ENCODE measurements at places on chromosomes 7 and 10.
A peak's percentile ranks its signal among the peaks of the same experiment; 100 is the strongest.

- DNase-seq, result no peak
Observed at GRCh38 chr10:14179251-14179650, 151.5 kb downstream of the FRMD4A start.

DNA sequence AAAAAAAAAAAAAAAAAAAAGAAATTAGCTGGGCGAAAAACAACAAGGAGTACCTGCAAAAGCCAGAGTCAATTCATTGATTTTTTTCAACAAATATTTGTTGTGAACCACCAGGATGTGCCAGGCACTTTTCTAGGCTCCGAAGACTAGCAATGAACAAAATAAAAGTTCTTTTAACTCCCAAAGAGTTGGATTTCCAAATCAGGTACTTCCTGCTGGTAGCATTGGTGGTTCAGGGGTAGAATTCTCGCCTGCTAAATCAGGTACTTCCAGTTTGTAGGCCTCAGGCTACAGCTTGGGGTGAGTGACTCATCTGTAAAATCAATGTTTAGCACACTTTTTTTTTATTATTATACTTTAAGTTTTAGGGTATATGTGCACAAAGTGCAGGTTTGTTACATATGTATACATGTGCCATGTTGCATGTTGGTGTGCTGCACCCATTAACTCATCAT lies 10.9 kb downstream of the PPA1 start:
- no peak for DNase-seq

- no peak for DNase-seq
Observed at GRCh38 chr7:107742678-107743566, 1.0 kb upstream of the CBLL1 start.

DNA sequence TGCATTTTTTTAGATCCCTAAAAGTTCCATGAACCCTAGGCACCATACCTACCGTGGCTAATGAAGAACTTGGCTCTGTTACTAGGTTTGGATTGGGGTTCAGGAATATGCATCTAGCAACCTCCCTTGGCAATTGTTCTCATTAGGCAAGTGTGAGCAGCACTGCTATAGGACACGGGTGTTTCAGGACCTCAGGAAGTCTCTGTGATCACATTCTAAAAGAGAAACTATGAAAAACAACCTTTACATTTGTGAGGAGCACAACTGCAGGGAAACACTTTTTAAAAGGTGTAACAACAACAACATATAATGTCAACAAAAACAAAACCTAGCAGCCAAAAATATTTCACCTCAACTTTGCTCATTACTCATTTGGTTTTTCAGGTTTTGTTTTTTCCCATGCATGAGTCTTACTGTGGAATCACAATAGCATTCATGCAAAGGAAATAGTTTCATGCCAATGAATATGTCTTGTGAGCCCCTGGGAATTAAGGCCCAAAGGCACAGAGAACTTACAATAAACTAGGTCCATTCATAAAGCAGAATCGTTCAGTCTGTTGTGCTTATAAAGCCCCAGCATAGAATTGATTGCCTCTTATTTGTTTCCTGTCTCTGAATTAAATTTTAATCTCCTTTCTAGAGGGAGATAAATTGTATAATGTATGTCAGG lies 255.7 kb upstream of the DGKB start:
- DNase-seq, result no peak

- no peak for DNase-seq
Observed at GRCh38 chr7:156920076-156920475, 27.1 kb upstream of the LMBR1 start.

DNA sequence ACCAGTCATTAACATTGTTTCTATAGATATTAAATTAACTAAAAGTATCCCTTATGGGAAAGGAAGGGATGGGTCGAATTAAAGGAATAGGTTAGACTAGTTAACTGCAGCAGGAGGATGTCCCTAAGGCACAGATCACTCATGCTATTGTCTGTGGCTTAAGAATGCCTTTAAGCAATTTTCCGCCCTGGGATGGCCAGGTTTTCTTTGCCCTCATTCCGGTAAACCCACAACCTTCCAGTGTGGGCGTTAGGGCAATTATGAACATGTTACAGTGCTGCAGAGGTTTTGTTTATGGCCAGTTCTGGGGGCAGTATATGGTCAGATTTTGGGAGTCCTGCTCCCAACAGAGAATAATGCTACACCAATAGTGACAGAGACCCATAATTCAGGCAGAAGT lies 139.3 kb upstream of the CDK13 start:
- DNase-seq, result no peak

GRCh38 chr10:86585037-86585929 lies 63.7 kb upstream of the WAPL start:
- DNase-seq, result peak; percentile 70

DNA sequence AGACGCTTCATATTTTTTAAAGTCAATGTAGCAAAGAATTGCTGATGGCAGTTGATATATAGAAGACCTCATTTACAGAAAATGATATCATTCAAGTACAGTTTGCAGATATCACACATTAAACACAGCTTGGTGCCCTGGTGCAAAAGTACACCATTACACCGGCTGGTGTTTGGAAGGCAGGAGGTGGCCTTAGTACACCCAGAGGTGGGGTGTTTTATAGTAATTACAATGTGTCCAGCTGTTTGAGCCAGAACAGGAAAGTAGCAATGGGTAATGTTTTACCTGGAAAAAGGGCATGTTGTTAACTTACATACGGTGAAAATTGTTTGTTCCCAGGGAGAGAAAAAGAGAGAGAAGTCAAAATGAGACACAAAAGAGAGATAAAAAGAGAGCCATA lies 103.0 kb upstream of the YAE1 start:
- DNase-seq, result no peak

DNA sequence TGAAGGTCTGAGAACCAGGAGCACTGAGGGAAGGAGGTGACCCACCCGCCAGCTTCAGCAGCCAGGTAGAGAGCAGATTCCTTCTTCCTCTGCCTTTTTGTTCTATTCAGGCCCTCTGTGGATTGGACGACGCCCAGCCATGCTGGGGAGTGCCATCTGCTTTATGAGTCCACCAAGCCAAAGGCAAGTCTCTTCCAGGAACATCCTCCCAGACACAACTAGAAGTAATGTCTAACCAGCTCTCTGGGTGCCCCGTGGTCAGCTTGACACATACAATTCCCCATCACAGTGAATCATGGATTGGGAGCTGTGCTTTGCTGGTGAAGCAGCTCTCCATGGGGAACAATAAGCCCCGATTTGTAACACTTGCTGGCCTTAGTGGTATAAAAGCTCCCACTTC lies 125.2 kb downstream of the CCDC3 start:
- no peak for DNase-seq

DNA sequence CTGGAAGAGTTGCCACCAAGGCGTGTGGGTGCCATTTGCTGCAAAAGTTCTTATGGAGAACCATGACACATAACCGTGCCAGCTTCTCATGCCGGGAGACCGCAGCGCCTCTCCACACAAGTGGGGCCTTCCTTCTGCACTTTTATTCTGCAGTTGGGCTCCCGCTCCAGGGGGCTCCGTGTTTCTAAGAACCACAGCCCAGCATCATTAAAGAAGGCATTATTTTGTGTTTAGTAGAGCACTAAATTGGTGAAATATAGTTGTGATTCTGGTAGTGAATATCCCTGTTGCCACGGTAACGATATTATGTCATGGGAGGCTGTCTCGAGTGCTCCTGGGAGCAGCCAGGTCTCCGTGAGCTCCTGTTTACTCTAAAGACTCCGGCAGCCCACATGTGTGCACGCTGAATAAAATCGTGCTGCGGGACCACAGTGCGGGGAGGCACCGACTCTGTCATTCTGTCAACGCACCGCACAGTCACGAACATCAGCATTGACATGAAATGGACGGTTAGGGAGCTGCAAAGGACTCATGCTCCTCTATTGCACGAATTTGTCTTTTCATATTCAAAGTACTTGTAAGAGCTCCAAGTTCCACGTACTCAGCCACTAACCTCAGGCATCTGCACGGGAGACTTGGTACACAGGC lies 68.8 kb upstream of the PITRM1 start:
- DNase-seq, result no peak

GRCh38 chr10:69091143-69091651 lies 3.3 kb downstream of the SRGN start:
- DNase-seq, result no peak

GRCh38 chr10:15784662-15785300 lies 65.1 kb upstream of the ITGA8 start:
- DNase-seq, result no peak

GRCh38 chr7:127652333-127653248 lies 597 bp downstream of the SND1 start:
- DNase-seq, result no peak

GRCh38 chr7:2452074-2452507 lies 24.1 kb downstream of the GRIFIN start:
- DNase-seq, result no peak

DNA sequence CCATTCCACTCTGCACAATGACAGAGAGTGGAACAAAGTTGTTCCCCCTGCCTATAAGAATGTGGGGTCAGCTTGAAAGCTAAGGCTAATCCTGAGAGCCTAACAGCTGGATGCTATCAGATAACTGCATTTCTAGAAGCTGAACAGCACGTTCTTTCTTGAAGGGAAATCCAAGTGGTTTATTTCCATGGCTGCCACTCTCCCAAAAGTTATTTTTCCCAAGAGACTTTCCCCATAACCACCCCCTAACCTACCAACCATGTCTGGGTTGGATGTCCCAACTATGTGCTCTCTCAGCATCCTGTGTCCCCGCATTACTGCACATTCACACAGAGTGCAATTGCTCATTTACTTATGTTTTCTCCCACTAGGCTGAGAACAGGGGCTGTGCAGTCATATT lies 140.7 kb upstream of the ANKRD1 start:
- no peak for DNase-seq

DNA sequence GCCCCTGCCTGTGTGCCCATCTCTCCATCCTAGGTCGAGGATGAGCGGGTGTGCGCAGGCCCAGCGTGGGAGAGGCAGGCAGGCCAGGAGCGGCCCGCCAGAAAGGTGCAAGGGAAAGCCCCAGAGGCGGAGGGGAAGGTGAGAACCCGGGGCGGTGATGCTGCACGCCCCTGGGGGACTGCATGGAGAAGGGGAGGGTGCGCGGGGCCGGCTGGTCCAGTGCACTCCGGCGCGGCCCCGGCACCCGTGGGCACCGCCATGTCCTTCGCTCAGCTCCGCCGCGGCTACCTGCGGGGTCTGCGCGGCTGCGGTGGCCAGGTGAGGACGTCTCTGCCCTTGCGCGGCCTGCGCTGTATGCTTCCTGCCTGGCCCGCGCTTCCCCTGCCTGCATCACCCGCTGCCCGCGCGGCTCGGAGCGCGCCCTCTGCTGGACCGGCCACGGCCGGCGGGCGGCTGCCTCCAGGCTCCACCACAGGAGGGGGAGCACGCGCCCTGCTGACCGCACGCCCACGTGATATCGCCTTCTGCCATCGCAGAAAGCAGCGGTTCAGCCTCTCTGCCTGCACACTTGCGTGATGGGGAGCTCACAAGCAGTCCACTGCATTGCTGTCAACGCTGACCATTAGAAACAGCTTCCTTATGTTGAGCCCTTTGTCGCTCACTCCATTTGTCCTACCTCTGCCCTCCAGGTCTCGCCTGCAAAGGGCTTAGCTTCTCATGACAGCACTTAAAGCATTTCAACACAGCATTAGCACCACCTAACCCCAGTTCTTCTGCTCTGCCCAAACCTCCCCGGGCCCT lies 73.9 kb downstream of the CXCL12 start:
- peak; percentile 66 for DNase-seq

DNA sequence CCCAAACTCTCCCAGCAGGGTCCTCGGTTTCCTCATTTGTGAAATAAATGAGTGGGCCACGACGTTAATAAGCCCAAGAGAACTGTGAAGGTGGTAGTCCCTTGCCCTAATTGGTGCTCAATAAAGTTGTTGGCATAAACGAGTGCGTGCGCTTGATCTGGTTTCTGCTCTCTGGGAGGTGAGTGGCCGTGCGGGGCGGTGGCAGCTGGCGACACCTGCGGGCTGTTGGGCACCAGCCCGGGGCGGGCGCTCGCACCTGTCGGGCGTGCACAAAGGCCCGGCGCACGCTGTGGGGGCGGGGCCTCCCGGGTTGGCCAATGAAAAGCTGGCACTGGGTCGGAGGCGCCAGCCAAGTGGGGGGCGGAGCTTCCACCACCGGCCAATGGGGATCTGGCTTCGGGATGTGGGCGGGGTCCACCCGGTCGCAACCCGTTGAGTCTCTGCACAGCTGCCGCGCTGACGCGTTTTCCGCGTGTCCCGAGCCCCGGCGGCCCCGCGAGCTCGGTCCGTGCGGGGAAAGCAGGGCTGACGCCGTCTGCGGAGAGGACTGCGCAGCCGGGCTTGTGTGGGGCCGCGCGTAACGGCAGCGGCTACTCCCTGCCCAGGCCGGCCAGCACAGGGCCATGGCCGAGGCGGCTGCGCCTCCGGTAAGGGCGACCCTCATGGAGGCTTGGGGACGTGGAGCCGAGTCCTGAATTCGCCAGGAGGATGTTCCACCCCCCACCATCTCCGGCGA lies 23.0 kb downstream of the ZNF783 start:
- peak; percentile 97 for DNase-seq

GRCh38 chr10:132589681-132590080 lies 52.1 kb downstream of the INPP5A start:
- DNase-seq, result no peak

DNA sequence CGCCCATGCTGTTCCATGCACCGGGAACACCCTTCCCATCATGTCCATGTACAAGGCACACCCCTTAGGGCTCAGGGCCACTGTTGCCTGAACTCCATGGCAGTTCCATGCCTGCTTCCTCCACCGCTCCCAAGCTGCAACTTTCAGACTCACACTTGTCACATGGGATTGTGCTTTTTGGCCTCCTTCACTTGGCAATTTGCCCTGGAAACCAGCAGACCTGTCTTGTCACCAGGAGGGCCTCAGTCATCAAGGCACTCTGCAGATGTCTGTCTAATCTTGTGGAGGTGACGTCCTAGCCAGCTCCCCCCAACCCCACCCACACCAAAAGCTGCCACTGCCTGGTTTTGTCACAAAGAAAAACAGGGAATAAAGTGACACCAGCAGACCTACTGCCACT lies 47.5 kb downstream of the CARD11 start:
- no peak for DNase-seq

DNA sequence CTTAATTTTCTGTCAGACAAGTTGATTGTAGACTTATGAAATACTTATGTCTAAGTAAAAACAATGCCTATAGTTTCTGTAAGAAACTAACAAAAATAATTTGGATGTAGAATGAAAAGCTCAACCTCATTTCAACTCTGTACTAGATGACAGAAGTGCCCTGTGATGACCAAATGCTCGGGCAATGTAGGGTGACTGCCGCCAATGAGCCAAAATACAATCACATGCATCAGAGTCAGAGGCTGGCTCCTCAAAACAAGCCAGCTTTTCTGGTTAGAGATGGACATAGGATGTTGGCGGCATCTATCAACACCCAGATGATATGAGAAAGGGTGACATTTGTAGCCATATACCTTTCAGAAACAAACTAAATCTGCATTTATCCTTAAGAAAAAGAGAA lies 23.9 kb downstream of the LMOD2 start:
- DNase-seq, result no peak

Data from stimulated activated CD4-positive, alpha-beta T cell treated with anti-CD3 and anti-CD28 coated beads, Interleukin-1b, Interleukin-23, amount 100 ng/mL, for 48 hours (primary cell).